ENCODE measurements at places on chromosomes 2 and 18.

GRCh38 chr2:216645636-216645950 lies 12.4 kb downstream of the IGFBP2 start:
- no peak for DNase-seq

GRCh38 chr2:10984418-10985135 lies 72.8 kb downstream of the KCNF1 start:
- DNase-seq: no peak

GRCh38 chr2:215601990-215602721 lies 166.3 kb upstream of the FN1 start:
- DNase-seq: no peak

- DNase-seq: no peak
Observed at GRCh38 chr2:68046642-68047240, 16.1 kb downstream of the C1D start.

DNA sequence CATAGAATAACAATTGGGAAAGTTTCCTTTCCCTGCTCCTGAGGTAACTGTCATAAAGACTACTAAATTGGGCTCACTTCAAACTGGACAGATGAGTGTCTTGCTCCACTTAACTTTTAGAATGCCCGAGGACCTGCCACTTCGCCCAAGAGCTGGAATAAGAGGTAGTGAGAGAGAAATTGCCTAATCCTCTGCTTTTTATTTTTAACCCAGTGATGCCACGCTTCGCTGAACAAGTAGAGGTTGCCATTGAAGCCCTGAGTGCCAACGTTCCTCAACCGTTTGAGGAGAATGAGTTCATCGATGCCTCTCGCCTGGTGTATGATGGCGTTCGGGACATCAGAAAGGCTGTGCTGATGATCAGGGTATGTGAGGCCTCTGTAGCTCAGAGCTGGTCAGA lies 269.4 kb upstream of the LRRTM1 start:
- no peak for DNase-seq

GRCh38 chr2:233223059-233223894 lies 28.2 kb upstream of the ATG16L1 start:
- DNase-seq: no peak

DNA sequence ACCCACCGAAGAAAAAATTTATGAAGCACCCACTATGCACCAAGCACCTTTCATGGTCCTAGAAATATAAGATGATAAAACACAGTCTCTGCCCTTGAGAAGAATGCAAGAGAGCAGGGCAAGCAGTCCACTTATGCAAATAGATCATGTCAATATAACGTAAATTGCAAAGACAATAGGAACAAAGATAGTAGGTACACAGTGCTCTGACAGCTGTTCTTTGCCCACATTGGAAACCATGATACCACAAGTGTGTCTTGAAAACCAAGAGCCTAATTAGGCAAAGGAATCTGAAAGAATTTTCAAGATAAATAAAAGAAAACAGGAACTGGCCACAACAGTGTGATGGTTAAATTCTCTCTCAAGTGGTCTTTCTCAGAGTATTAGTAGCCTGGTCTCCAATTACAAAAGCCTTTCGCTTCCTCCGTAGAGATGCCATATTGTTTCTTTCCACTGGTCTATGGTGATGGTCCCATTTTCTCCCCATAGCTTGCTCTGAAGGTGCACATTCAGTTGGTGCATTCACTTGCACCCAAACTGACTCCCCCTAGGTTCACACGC lies 108.5 kb downstream of the VWC2L start:
- no peak for DNase-seq

DNA sequence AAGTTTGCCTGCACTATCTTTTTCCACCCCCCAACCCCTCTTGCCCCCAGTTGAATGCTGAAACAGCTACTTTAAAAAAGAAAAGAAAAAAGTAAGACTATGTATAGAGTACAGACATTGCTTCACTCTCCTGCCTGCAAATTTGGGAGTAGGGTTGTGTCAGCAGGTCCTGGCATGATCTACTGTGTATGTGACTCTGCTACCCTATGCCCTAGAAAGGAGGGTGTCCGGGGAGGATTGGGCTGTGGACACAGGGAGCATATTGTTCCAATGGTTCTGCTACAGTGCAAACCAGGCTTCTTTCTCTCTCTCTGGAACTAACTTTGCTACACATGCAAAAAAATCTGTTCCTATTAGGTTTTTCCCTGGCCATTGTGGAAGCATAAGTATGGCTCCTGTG lies 9.9 kb upstream of the ZEB2 start:
- DNase-seq: no peak

- DNase-seq: no peak
Observed at GRCh38 chr2:67260343-67261277, 136.5 kb upstream of the ETAA1 start.

Data from activated naive CD4-positive, alpha-beta T cell (primary cell).